CD8-positive, alpha-beta memory T cell (primary cell): ENCODE measurements at places on chromosomes 5 and 9. TPM values are rescaled to one million over a fixed set of nuclear protein-coding genes. Genes with fewer than 3 reads are reported as not detected.

The GPX3 gene
- total RNA-seq, result not detected

The BAAT gene
- total RNA-seq, result not detected

The PCDHGA12 gene
- not detected for total RNA-seq

The LRRC19 gene
- not detected for total RNA-seq

The SPINK5 gene
- total RNA-seq, result not detected

The LTC4S gene
- 1.0 TPM for total RNA-seq

The FRMPD1 gene
- total RNA-seq, result not detected

The STC2 gene
- 2.1 TPM for total RNA-seq

The ACOT12 gene
- not detected for total RNA-seq

GRCh38 chr5:174457141-174457678 lies 267.2 kb upstream of the MSX2 start:
- no peak for DNase-seq
- H3K36me3 ChIP-seq, result no peaks in the 10 kb centered on the region
- no peak overlapping the region for H3K4me3 ChIP-seq
- peaks cover 6% of the 10 kb centered on the region for H3K4me1 ChIP-seq
- H3K27ac ChIP-seq, result no peak overlapping the region
- H3K27me3 ChIP-seq, result no peaks in the 10 kb centered on the region

DNA sequence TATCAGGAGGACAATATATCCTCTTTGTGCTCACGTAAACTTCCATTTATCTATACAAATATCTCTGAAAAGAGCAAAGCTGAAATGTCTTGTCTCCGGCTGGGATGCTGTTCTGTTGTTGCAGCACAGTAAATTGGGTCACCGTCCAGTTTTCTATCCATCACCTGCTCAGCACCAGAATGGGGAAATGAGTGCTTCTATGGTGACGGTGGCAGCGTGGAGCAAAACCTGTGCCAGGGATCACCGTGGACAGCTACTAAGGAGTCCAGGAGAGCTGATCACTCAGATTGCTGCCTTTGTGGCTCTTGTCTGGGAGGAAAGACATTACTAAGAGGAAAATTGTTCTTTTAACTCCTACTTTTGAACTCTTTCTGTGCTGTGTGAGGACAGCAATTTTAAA lies 531.6 kb downstream of the PSAT1 start:
- DNase-seq, result no peak
- H3K27ac ChIP-seq, result no peak overlapping the region
- no peaks in the 10 kb centered on the region for H3K27me3 ChIP-seq
- H3K4me3 ChIP-seq, result no peak overlapping the region
- no peaks in the 10 kb centered on the region for H3K4me1 ChIP-seq

DNA sequence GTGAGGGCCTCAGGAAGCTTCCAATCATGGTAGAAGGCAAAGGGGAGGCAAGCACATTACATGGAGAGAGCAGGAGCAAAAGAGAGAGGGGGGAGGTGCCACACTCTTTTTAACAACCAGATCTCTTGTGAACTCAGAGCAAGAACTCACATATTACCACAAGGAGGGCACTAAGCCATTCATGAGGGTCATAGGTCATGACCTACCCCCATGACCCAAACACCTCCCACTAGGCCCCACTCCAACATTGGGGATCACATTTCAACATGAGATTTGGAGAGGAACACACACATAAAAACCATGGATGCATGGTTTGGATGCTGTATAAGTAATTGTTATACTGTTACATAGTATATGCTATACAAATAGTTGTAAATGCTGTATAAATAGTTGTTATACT lies 17.5 kb downstream of the POLK start:
- no peak overlapping the region for H3K4me3 ChIP-seq
- no peaks in the 10 kb centered on the region for H3K27me3 ChIP-seq
- no peak overlapping the region for H3K27ac ChIP-seq
- H3K36me3 ChIP-seq, result no peaks in the 10 kb centered on the region
- no peak for DNase-seq

DNA sequence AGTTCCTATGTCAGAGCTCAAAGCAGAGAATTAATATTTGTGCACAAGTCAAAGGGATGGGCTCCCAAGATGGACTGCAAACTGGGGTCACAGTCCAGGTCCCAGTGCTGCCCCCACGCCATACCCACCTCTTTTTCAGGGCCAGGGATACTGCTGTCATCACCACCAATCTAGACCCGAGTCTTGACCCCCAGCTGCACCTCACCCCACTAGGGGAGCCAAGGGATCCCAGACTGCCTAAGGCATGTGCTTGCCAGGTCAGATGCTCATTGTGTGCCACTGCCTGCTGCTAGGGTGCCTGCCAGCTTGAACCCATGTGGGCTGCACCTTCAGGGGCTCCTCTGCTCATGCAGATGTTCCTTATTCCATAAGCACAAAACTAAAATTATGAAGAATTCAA lies 215.6 kb upstream of the NREP start:
- no peaks in the 10 kb centered on the region for H3K4me1 ChIP-seq
- H3K4me3 ChIP-seq, result no peak overlapping the region
- H3K27ac ChIP-seq, result no peak overlapping the region
- H3K27me3 ChIP-seq, result no peaks in the 10 kb centered on the region
- no peak for DNase-seq

- H3K4me1 ChIP-seq, result peaks cover 44% of the 10 kb centered on the region
- no peak overlapping the region for H3K4me3 ChIP-seq
- no peaks in the 10 kb centered on the region for H3K27me3 ChIP-seq
- no peak overlapping the region for H3K27ac ChIP-seq
- no peak for DNase-seq
Observed at GRCh38 chr9:127945338-127945737, 7.7 kb upstream of the DPM2 start.

GRCh38 chr5:61969755-61970154 lies 336.3 kb upstream of the KIF2A start:
- no peak for DNase-seq
- no peak overlapping the region for H3K27ac ChIP-seq
- no peak overlapping the region for H3K4me3 ChIP-seq
- no peaks in the 10 kb centered on the region for H3K36me3 ChIP-seq

GRCh38 chr9:21969951-21970799 lies 24.0 kb downstream of the CDKN2A start:
- peaks cover 17% of the 10 kb centered on the region for H3K4me1 ChIP-seq
- H3K4me3 ChIP-seq, result no peak overlapping the region
- peaks cover 87% of the 10 kb centered on the region for H3K27me3 ChIP-seq
- H3K27ac ChIP-seq, result no peak overlapping the region
- no peak for DNase-seq

DNA sequence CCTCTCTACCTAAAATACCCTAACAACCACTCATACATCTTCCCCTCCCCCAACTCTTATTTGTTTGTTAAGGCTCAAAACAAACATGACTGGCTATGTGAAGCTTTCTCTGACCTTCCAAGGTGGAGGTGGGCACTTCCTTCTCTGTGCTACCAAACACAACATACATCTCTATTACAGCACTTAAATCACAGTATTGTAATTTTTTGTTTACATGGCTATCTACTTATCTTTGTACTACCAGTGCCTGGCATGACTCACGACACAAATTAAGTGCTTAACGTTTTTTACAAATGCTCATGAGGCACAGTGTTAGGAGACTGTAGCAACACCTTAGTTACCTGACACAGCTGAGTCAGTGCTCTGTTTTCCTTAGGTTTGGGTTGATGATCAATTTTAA lies 18.6 kb downstream of the HOMER1 start:
- H3K36me3 ChIP-seq, result no peaks in the 10 kb centered on the region
- DNase-seq, result no peak
- H3K4me1 ChIP-seq, result no peaks in the 10 kb centered on the region
- no peaks in the 10 kb centered on the region for H3K27me3 ChIP-seq

GRCh38 chr9:121499177-121499426 lies 542 bp downstream of the GGTA1 start:
- H3K4me1 ChIP-seq, result peaks cover 13% of the 10 kb centered on the region
- no peaks in the 10 kb centered on the region for H3K36me3 ChIP-seq
- DNase-seq, result no peak
- H3K27me3 ChIP-seq, result peaks cover 19% of the 10 kb centered on the region
- H3K27ac ChIP-seq, result no peak overlapping the region

- no peak overlapping the region for H3K4me3 ChIP-seq
- no peaks in the 10 kb centered on the region for H3K4me1 ChIP-seq
- DNase-seq, result no peak
- H3K27me3 ChIP-seq, result no peaks in the 10 kb centered on the region
- no peak overlapping the region for H3K27ac ChIP-seq
Observed at GRCh38 chr5:135833961-135834638, 363 bp upstream of the SLC25A48 start.

DNA sequence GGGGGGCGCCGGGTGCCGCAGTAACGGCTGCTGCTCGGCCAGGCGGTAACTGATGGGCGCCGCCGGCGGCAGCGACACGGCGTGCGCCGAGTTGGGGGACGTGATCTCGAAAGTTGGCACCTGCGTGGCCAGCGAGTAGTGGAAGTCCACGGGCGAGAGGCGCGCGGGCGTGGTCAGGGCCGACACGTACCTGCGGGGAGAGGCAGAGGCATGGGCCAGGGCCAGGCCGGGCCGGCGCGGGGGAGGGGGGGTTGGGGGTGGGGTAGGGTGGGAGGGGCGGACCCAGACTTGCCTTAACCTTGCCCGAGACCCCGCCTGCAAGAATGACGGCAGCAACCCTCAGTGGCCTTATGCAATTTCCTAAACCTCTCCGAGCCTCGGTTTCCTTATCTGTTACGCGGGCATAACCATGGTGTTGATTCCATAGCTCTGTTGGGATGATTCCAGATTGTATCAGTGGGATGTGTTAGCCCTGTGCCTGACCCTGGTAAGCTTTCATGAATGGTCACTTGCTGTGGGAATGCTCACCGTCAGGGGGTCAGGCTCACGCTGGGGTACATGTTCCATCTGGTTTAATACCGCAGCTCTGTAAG lies 53.0 kb downstream of the PSD2 start:
- no peaks in the 10 kb centered on the region for H3K36me3 ChIP-seq
- H3K4me3 ChIP-seq, result peak overlapping the region; percentile 54
- no peak for DNase-seq
- peak overlapping the region; percentile 50 for H3K27ac ChIP-seq

- H3K4me3 ChIP-seq, result no peak overlapping the region
- H3K27ac ChIP-seq, result no peak overlapping the region
- peaks cover 3% of the 10 kb centered on the region for H3K4me1 ChIP-seq
Observed at GRCh38 chr5:141507387-141508091, 18.7 kb downstream of the PCDHGC5 start.

DNA sequence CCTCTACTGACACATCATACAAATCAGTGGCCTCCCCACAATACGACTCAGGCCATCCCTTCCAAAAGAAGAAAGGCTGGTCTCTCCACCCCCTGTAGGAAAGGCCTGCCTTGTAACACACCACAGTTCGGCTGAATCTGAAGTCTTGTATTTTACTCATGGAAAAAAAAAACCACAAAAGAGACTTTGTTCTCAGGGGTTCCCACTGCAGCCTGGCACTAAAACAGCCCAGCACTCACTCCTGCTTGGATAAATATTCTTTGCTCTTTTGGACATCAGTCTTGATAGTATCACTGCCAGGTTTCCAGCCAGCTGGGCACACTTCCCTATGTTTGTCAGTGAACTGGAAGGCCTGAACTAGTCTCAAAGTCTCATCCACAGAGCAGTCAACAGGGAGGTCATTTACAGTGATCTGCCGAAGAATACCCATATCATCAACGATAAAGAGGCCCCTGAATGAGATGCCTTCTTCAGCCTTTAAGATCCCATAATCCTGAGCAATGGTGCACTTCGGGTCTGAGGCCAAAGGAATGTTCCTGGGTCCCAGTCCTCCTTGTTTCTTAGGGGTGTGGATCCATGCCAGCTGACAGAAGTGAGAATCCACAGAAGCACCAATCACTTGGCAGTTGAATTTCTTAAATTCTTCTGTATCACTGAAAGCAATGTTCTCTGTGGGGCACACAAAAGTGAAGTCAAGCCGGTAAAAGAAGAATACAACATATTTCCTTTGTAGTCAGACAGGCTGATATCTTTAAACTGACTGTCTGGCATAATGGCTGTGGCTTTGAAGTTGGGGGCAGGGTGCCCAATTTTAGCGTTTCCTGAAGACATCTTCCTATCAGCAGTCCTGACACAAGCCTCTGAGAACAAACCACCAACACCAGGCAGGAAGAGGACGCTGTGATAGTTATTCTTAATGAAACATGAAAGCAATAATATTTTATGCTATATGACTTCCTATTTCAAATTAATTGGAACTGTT lies 198.1 kb downstream of the LURAP1L start:
- no peak for DNase-seq
- H3K4me3 ChIP-seq, result no peak overlapping the region
- no peaks in the 10 kb centered on the region for H3K36me3 ChIP-seq
- no peaks in the 10 kb centered on the region for H3K4me1 ChIP-seq

GRCh38 chr5:174789596-174789995 lies 65.2 kb downstream of the MSX2 start:
- H3K4me3 ChIP-seq, result no peak overlapping the region
- peaks cover 6% of the 10 kb centered on the region for H3K4me1 ChIP-seq
- no peaks in the 10 kb centered on the region for H3K36me3 ChIP-seq
- no peak for DNase-seq

DNA sequence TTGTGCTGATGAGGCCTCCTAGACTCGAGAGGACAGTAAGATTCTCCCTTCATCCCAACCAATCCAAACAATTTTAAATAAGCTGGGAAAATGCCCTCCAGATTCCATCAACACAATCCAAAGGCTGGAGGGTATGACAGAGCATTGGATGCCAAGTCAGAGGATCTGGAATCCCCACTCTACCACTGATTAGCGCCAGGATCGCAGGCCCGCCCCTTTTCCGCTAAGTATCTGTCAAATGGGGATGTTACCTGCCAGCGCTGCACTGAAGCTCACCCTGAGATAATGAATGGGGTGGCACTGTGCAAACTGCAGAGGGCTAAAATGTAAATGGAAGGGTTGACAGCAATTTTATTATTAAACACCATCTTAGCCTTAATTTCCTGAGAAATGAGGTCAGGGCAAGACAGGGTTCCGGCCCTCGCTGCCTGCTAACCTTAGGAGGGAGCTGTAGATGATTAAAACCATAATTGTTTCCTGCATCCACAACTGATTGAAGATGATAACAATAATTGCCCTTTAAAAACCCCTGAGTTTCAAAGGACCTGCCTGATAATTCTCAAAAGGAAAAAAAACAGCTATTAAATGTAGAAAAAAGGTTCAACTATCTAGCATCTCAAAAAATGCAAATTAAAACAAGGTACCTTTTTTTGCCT lies 31.6 kb upstream of the GABBR2 start:
- no peak overlapping the region for H3K27ac ChIP-seq
- no peak for DNase-seq
- H3K36me3 ChIP-seq, result no peaks in the 10 kb centered on the region
- no peak overlapping the region for H3K4me3 ChIP-seq

DNA sequence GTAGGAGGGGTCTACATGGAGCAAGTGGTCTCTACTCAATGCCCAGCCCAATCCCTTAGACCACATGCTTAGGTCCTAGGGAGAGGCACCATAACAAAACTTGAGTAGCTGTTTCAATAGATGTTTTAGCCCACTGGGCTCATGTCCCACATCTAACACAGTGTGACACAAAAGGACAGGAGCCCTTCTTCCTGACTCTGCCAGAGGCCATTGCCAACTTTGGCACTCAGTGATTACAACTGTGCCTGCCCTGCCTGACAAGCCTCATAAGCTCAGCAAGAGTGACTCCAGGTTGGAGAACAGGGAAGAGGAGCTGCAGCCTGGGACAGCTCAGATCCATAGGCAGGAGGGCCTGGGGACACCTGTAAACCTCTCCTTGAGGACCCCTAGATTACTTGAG lies 230.8 kb downstream of the ENC1 start:
- no peaks in the 10 kb centered on the region for H3K4me1 ChIP-seq
- no peak overlapping the region for H3K4me3 ChIP-seq
- no peak for DNase-seq
- H3K36me3 ChIP-seq, result no peaks in the 10 kb centered on the region
- no peaks in the 10 kb centered on the region for H3K27me3 ChIP-seq

GRCh38 chr5:150431574-150431973 lies 18.0 kb downstream of the RPS14 start:
- H3K36me3 ChIP-seq, result no peaks in the 10 kb centered on the region
- peaks cover 3% of the 10 kb centered on the region for H3K4me1 ChIP-seq
- H3K27ac ChIP-seq, result no peak overlapping the region
- no peak overlapping the region for H3K4me3 ChIP-seq
- no peak for DNase-seq
